ENCODE measurements at places on chromosomes 5 and 9. TPM values are rescaled to one million over a fixed set of nuclear protein-coding genes. Genes with fewer than 3 reads are reported as not detected.

- peak; percentile 9 for DNase-seq
Measured at GRCh38 chr5:38922199-38922598, 76.4 kb downstream of the OSMR start.

DNA sequence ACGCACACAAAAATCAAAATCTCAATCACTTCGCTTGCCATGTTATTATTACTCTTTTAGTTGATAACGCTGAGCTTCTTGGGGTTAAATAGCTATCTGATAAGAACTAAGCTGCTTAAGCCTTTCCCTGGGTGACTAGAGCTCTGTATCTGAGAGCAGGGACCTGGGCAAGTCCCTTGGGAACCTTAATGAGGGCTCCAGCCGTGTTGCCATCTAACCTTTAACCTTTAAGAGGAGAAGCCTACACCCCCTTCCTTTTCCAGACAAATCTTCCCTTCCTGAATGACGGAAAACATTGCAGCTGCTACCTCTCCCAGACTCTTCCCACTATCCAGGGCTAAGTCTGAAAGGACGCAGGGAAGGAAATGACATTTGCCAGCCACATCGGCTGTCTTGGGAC, 216.5 kb upstream of the RAI14 start:
- DNase-seq: no peak

SLC36A3 gene
- total RNA-seq: not detected

PCA3 gene
- total RNA-seq: not detected

ST8SIA4 gene
- total RNA-seq: 65.2 TPM
